ENCODE measurements at places on chromosomes 12 and 14.

DNA sequence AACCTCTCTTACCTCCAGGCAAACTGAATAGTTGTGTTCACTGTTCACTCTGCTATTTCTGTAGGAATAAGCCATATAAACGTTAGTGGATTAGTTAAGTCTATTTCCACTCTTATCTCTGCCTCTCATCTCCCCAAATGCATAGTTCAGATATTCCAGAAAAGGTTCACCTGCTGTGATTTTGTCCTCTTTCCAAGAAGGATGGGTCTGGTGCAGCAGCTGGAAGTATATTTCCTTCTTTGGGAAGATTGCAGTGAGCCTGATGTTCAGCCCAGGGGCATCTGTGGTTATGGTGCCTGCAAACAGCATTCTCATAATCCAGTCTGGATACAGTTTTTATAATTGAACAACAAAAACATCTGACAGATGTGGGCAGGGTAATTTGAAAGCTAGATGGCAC is 97.7 kb downstream of the TPH2 start:
- no peak for DNase-seq

GRCh38 chr14:65849091-65849490 is 436.6 kb downstream of the FUT8 start:
- no peak for DNase-seq

DNA sequence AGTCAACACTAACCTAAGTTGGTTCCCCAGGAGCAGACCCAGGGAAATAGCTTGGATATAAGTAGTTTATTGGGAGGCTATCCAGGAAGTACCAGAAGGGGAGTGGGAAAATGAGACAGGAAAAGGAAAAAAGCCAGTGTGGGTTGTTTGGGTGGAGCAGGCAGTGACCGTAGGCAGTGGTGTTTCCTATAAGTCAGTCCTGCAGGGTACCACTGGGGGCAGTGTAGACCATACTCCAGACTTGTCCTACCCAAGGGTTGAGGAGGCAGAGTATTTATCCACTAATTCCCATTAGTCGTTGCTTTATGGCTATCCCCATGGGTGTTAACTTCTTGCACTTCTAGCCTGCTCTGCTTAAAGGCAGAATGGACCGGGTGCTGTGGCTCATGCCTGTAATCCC is 6.4 kb upstream of the CCDC60 start:
- peak; percentile 3 for DNase-seq

GRCh38 chr12:79891506-79892162 is 43.3 kb downstream of the PPP1R12A start:
- DNase-seq, result no peak

GRCh38 chr12:39441189-39441962 is 1.5 kb downstream of the KIF21A start:
- no peak for DNase-seq

DNA sequence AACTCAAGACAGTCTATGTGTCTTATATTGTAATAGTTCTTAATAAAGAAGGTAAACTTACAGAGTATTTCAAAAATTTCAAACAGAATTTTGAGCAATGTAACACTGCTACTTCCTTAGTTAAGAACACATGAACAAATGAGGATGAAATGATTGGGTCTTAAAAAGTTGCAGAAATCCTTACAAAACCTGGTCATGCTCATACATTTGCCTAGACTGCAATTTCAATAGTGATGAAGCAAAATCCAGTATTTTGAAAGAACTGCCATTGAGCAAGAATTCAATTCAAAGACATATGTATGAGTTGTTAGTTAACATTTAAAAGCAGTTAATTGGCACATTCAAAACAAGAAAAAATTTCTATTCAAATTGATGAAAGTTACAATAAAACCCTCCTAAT is 17.8 kb upstream of the HIF1A start:
- peak; percentile 98 for DNase-seq

- DNase-seq, result no peak
Observed at GRCh38 chr12:23810329-23810902, 139.1 kb downstream of the SOX5 start.

DNA sequence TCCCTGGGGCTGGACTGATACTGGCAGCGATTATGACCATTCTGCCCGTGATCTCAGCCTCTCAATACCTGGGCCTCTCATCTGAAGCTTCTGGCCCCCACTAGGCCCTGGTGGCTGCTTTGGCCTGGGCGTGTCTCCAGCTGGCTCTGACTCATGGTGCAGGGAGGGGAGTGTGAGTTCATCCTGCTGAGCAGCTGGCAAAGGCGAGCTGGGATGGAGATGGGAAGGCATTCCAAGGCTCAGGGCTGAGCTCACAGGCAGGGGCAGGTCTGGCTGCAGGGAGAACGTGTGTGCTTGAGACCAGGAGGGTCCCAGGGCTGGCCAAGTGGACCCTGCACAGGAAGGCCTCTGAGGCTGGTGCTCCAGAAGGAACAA is 221.8 kb downstream of the TMEM121 start:
- no peak for DNase-seq

Measured in inflammatory macrophage treated with lipopolysaccharide for 1 hour (primary cell).